Panc1 (cell line): ENCODE measurements at places on chromosomes 3 and 15.

DNA sequence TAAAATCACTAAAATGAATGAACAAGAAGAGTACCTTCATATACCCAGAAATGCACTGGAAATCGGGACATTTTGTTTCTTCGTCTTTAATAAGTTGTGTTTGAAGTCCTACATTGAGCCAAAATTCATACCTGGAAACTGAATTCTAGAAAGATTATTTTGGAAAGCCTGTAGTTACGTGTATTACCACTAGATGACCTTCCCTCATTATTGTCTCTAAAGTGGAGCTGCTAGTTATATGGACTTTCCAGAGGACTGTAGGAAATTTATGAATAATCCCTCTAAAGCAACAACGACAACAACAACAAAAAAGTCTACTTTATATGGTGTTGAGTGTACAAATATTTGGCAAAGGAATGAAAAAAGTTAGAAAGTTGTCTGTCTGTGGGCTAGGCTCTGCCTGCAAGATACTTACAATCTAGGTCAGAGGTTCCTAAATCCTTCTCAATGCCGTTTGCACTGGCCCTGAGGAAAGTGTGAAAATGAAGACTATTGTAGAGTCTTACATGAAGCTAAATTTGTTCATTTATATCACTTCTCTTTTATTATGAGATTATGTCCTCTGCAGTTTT is 234.8 kb upstream of the NR2E3 start:
- DNase-seq = no peak

- DNase-seq = no peak
Measured at GRCh38 chr3:71300951-71301393, 282.6 kb downstream of the FOXP1 start.

- no peak for DNase-seq
Measured at GRCh38 chr3:122081543-122082247, 26.5 kb downstream of the CD86 start.

DNA sequence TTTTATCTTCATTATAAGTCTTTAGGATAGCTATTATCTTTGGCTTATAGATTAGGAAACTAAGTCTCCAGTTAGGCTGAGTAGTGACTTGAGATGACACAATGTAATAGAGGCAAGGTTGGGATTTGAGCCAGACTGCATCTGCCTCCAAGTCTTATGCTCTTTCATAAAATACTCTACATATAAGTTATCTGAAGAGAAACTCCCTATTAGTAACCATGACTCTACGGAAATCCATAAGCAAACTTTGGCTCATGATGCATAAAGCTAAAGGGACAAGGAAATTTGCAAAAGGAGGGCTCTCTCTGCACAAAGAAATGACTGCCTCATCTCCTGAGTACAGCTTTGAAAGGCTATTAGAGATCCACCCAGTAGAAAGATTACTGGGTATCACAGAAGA is 77.6 kb upstream of the FRMD4B start:
- DNase-seq = no peak

- no peak for DNase-seq
Measured at GRCh38 chr3:101256511-101256910, 63.9 kb downstream of the IMPG2 start.

- no peak for DNase-seq
Measured at GRCh38 chr3:124174476-124174875, 182.6 kb upstream of the ROPN1 start.

DNA sequence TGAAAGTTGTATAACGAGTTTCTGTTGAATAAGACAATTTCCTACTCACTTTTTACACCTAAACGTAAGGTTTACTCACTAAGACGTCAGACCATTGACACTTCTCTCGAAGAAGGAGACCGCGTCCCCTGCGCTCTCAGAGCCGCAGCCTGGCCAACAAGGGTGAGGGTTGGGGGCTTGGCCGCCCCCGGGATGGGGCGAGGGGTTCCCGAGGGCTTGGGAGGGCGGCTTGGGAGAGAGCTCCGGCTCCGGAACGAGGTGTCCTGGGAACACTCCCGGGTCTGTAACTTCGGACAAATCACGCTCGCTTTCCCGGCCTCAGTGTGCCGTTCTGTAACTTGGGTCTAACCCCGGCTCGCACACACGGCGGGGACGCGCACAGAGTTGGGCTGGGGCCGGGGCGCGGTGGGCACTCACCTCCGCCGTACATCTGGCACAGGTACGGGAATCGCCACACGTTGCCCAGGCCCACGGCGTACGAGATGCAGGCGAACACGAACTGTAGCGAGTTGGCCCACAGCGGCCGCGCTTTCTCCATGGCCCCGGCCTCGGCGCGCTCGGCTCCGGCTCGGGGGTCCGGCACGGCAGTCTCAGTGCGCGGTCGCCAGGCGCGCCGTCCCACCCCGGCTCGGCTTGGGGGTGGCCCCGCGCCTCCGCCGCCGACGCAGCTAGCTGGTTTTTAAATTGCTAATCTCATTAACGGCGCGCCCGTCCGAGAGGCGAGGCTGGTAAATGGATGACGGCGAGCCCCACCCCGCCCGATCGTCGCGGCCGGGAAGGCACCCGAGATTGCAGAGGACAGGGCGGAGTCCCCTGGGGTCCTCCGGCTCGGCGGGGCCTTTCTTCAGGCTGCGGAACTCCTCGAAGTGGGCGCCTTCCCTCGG is at the start of gene SLC6A20:
SLC6A20 (minus strand) TSS at position 655 of the 884 bp plus-strand sequence; CDS start at position 538, 117 bp downstream.
- no peak for DNase-seq
